ENCODE measurements at places on chromosomes 5 and 9. TPM values are rescaled to one million over a fixed set of nuclear protein-coding genes. Genes with fewer than 3 reads are reported as not detected.

GRCh38 chr5:2184563-2185540, 302.1 kb upstream of the IRX4 start:
- no peaks in the 10 kb centered on the region for H3K27me3 ChIP-seq
- H3K4me1 ChIP-seq: no peaks in the 10 kb centered on the region
- no peak overlapping the region for H3K4me3 ChIP-seq
- peak; percentile 17 for DNase-seq
- H3K27ac ChIP-seq: no peak overlapping the region
- no peaks in the 10 kb centered on the region for H3K36me3 ChIP-seq

DNA sequence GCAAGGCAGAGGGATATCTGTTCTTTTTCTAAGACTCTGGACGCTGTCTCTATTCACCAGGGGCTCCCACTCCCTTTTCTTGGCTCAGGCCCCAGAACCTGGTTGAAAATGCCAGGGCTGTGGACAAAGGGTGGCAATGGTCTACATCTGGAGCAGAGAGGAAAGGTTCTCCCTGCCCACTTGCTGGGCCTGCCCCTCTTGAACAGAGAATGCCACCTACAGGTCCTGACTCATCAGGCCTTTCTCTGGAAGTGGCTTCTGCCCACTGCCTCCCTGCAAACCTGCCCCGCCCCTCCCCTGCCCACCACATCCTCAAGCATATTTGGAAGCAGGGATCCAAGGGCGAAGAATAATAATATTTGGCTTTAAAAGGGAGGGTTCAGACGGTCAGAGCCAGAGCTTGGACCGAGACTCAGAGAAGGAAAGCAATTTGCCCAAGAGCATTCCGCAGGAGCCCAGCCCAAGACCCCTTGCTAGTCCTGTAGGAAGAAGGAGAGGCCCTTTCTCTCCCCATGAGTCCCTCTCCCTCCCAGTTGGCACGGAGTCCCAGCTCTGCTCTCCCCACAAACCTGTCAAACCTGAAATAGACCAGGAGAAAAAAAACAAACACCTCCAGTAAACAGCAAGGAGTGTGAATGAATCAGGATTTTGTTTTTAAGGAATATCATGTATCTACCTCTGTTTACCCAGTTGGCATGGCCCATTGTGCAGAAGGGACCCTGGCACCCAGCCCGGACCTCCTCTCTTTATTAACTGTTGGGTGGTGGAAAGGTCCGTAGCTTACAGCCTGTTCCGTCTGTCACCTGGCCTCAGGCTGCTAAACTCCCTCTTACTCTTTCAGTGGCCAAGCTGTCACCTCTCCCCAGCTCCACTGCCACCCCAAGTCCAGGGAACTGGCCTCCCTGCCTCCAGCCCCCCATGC, 37.7 kb upstream of the STXBP1 start:
- DNase-seq: no peak
- H3K27me3 ChIP-seq: no peaks in the 10 kb centered on the region
- H3K27ac ChIP-seq: peak overlapping the region; percentile 47
- H3K4me3 ChIP-seq: no peak overlapping the region

GRCh38 chr5:6840136-6840793, 127.0 kb downstream of the TENT4A start:
- H3K27ac ChIP-seq: no peak overlapping the region
- no peak for DNase-seq
- H3K4me1 ChIP-seq: no peaks in the 10 kb centered on the region
- H3K36me3 ChIP-seq: no peaks in the 10 kb centered on the region
- H3K4me3 ChIP-seq: no peak overlapping the region

DNA sequence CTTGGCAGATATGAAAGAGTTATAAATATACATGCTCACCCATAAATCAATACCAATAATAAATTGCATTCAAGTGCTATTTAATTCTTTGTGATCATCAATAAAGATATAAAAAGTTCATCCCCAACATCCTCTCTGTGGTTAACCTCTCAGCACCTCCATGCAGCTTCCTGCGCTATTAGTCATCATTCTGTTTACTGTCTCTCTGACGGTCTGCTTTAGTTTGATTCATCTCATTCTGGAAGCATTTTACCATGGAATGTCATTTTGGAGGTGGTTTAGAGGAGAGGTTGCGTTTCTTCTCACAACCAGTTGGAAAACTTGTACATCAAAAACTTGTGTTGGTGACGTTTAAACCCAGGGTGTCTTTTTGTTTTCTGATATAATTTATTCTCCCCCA, 486.6 kb downstream of the BRINP1 start:
- no peak overlapping the region for H3K4me3 ChIP-seq
- H3K4me1 ChIP-seq: no peaks in the 10 kb centered on the region
- H3K27ac ChIP-seq: no peak overlapping the region
- no peaks in the 10 kb centered on the region for H3K27me3 ChIP-seq
- no peak for DNase-seq
- no peaks in the 10 kb centered on the region for H3K36me3 ChIP-seq

GRCh38 chr5:65262096-65262495, 219.6 kb downstream of the ADAMTS6 start:
- no peak overlapping the region for H3K27ac ChIP-seq
- H3K27me3 ChIP-seq: no peaks in the 10 kb centered on the region

DNA sequence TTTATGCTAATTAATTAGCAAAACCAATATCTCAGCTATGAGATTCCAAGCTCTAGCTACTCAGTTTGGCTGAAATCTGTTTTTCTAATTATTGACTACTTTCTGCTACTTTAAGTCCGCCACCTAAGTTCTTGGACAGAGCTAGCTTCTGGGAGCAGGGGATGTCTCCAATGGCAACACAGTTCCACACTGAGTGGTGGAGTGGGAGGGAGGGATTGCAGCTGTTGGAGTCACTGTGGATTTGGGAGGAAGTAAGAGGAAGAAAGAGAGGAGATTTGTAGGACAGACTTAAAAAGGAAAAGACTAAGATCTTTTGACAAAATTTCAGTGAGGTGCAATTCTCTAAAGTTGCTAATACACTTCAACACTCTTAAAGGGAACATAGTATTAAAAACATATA, 450.8 kb downstream of the NFIB start:
- H3K4me1 ChIP-seq: no peaks in the 10 kb centered on the region
- no peak overlapping the region for H3K27ac ChIP-seq
- H3K36me3 ChIP-seq: no peaks in the 10 kb centered on the region

P4HA2 gene
- 17.2 TPM for total RNA-seq

- H3K36me3 ChIP-seq: no peaks in the 10 kb centered on the region
- no peaks in the 10 kb centered on the region for H3K4me1 ChIP-seq
- H3K4me3 ChIP-seq: no peak overlapping the region
- H3K27me3 ChIP-seq: no peaks in the 10 kb centered on the region
These were observed 365.6 kb downstream of the MAN2A1 start for GRCh38 chr5:110055302-110055701.

DNA sequence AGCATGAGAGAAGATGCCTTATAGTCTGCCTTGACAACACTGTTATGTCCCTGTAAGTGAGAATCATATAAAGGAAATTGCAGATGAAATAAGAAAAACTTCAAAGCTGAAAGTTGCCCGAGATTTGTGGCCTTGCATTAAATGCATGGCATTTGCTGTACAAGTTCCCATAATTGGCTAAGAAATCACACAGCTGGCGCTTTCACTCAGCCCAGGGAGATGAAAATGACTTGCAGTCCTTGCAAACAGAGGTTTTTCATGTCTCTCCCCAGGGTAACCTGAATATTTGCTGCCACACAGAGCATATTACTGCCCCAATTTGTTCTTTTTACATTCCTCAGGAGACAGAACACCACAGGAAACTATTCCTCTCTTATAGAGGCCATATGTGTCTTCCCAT, 174.8 kb downstream of the FAM114A2 start:
- H3K27me3 ChIP-seq: no peaks in the 10 kb centered on the region
- no peaks in the 10 kb centered on the region for H3K36me3 ChIP-seq

Measured in right lobe of liver (tissue), 6 donors.